ENCODE measurements at places on chromosomes 7 and 10.

DNA sequence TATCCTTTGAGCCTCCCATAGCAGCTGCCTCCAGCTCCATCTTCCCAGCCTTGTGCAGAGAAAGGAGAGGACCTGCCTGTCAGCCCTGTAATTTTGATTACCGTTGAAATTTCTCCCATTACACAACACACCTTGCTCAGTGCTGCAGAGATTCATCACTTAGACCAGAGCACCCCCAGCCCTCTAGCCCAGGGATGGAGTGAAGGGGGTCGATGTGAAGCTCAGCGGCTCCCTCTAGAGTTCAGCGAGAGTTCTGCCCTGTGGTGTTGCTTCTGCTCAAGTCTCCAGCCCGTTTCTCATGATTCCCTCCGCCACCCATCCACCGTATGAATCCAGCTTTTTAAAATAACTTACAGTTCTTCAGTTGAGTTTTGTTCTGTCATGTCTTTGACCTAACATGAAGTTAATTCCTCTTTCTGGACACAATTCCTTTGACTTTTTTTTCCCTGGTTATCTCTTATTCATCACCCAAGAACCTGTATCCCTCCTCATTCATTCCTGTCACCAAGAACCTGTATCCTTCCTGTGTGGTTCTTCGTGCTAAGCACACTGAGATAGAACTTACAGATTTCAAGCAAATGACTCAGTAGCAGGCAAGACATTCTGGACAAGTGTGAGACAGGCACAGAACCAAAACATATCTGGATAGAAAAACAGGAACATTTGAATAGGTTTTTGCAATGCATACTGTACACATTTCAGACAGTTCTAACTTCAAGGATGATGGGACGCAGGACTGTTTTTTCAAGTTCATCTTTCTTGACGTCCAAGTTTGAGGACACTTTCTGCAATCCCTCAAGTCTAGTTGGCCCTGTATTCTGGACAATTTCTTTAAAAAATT lies 35.0 kb upstream of the ZNF32 start:
- no peak for DNase-seq

DNA sequence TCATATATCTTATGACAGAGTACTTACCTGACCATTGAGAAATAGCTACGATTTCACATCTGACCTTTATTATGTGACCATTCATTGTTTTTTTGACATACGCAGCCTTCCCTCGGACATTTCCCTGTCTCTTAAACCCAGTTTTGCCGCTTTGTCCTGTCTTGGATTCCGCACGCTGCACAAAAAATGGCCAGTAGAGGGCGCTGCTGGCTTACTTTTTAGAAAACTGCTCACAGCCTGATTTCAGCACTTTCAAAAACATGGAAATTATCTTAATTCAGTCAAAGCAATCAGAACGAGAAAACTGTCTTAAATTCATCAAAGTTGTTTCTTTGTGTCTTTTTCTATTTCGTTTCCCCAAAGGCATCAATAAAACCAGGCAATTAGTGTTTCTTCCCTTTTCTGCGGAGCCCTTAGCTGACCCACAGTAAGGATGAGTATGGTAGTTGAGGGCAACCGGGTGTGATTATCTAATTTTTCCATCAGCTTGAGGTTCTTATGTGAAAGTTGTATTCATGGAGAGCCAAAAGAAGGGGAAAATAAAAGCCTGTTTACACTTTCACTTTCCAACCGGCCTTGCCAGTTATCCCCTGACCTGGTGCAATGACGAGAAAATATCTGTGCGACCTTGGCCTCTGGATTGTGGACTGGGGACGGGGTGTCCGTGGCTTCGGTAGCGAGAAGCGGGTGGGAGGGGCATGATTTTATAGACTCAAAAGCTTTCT lies 144.4 kb downstream of the DYNC1I1 start:
- peak; percentile 74 for DNase-seq

DNA sequence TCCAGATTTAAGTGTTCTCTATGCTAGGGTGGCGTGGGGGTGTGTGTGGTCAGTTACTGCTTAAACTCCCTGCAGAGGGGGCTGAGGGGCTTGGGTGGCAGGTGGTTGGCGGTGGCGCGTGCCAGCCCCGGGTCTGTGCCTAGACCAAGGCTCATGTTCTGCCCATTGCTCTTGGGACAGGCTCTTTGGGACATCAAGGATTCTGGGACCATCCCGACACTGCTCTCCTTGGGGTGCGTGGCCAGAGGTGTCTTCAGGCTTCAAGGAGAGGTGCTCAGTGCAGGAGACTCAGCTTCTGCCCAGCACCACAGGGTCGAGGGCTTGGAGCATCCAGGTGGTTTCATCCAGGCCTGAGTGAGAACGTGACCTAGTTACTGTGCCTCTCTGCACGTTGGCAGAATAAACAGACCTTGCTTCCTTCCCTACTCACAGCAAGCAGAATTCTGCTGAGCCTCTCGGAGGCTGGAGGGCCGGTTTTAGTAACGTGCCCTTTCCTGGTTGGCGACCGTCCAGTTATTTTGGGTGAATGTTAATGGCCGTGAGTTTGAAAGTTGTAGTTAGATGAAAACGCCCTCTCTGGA lies 39.9 kb downstream of the CAMK1D start:
- no peak for DNase-seq

DNA sequence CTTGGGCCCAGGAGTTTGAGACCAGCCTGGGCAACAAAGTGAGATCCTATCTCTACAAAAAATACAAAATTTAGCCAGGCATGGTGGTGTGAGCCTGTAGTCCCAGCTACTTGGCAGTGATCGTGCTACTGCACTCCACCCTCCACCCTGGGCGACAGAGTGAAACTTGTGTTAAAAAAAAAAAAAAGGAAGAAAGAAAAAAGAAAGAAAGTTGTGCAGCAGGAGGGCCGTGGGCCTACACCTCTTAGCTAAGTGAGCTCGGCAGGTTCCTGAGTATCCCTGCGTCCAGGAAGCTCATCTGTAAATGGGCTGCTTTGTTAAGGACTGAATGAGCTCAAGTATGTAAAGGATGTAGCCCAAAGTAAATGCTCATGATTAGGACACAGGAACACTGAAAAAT lies 155.0 kb downstream of the RNF216 start:
- DNase-seq, result no peak

DNA sequence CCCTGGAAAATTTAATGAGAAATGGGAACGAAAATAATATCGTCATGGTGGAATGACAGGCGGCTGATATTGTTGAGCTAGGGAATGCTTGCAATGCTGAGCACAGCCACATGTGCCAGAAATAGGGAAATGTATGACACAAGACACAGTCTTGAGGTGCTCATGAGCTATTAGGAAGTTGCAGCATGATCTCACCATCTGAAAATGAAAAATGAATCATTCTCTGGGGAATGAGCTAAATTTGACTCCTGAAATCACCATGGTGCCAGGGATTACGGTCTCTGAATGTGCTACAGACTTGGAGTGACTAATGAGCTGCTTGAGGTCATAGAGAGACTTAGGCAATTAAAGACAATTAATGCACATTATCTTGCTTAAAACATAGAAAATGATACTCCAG lies 845.0 kb downstream of the CNTNAP2 start:
- no peak for DNase-seq

GRCh38 chr10:123967626-123968243 lies 76.1 kb upstream of the CPXM2 start:
- peak; percentile 20 for DNase-seq

GRCh38 chr7:37703361-37703760 lies 19.8 kb downstream of the GPR141 start:
- DNase-seq, result no peak

GRCh38 chr10:48694371-48695030 lies 9.8 kb downstream of the WDFY4 start:
- no peak for DNase-seq

DNA sequence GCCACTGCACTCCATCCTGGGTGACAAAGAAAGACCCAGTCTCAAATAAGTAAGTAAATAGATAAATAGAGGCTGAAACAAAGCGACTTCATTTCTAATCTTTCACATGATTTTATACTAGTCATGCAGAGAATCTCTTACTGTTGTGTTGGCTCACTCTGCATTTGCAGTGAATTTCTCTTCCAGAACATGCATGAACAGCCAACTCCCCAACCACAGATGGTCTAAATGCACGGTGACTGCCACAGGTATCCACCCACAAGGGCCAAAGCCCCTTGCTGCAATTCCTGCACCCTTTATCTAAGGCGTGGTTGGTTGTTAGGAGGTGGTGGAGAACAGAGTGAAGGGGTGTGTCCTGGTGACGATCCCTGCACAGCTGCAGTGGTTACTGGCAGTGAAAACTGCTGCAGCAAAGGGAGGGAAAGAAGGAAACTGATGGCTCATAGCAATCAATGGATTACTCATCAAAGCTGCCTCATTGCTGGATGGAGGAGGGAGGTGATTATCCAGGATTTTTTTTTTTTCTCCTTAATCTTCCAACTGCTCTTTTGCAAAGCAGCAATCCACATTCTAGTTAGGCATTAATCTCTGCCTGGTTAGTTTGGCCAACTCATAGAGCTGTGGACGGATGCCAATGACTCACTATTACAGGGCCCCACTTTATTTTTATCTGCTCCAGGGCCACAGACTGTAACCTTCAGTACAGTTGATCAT lies 50.6 kb downstream of the PRTFDC1 start:
- no peak for DNase-seq

- no peak for DNase-seq
Measured at GRCh38 chr7:80533287-80533686, 21.4 kb upstream of the GNAT3 start.

DNA sequence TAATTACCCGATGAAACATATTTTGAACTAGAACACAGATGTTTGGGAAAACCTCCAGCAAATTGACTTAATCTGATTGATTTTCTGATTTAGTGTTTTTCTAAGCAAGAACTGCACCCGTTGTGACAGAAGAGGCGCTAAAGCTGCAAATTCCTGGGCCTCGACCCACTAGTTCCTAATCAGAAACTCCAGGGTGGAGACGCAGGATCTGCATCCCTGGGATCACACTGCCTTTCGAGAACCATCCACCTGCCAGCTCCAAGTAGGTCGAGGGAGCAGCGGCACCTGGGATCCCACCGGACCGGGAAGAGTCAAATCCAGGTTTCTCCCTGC lies 136.8 kb upstream of the CDCA7L start:
- DNase-seq, result no peak
